SHP77 treated with DMSO at 0.1 percent for 48 hours (cell line): ENCODE measurements at places on chromosomes 1 and 21.

GRCh38 chr21:41927727-41928409 lies 25.9 kb downstream of the C2CD2 start:
- no peak for DNase-seq

- no peak for DNase-seq
These were observed 61.6 kb upstream of the IPO9 start for GRCh38 chr1:201767339-201767738.

DNA sequence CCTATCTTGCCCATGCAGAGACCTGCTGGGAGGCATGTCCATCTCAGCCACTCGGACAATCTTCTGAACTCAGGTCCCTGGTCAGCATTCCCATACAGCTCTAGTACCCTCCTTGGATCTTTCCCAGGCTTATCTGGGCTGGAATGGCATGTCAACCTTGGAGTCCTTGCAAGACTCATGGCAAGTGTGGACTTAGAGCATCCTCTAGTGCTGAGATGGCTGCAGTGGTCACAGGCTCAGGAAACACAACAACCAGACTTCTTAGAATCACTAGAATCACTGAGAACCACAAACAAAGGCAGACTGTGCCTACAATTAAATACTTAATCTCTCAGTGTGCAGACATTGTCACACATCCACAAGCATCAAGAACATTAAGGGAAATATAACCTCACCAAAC lies 73.1 kb upstream of the TSHB start:
- DNase-seq: no peak

DNA sequence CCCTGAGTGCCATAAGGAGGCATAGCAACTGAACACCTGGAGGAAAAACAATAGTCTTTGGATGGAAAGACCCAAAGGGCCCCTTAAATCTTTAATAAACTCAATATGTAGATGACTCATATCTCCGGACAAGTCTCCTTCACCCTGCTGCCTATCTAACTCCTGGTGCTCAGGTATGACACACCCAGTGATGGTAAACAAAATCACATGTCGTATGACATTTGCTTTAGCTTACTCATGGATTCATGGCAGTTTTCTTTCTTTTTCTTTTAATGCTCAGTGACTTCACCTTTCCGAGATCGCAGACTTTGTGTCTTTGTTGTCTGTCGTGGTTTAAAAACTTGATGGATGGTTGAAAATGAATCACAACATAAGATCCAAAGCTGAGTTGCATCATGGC lies 208.5 kb upstream of the PROX1 start:
- no peak for DNase-seq

- DNase-seq: no peak
These were observed 392 bp upstream of the TAGLN2 start for GRCh38 chr1:159925719-159926078.

GRCh38 chr1:245154429-245155271 lies at the start of gene KIF26B:
KIF26B (plus strand) TSS chr1:245154985; CDS start chr1:245155425, 440 bp downstream.
- DNase-seq: peak; percentile 26

GRCh38 chr1:246032984-246033383 lies 474.1 kb downstream of the SMYD3 start:
- DNase-seq: no peak

DNA sequence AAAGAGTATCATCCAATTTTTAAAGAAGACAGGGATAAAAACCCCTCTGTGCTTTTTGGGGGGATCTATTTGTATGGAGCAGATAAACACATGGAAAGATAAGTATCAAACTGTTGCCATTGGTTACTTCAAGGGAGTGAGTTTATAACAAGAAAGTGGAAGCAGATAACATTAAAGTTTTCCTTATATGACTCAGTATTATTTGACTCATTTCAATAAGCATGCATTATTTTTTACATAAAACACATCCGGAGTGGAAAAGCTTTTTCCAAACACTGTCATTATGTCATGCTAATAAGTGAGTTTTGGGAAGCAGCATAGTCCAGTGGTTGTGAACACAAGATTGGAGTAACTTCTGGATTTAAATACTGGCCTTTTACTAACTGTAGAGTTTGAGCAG lies 452.2 kb downstream of the LTN1 start:
- DNase-seq: no peak

- DNase-seq: peak; percentile 77
These were observed 3.0 kb downstream of the TRIM46 start for GRCh38 chr1:155176544-155177071.

- no peak for DNase-seq
These were observed 45.7 kb upstream of the ETV3 start for GRCh38 chr1:157183870-157184269.

- no peak for DNase-seq
These were observed 75.0 kb downstream of the PTPN14 start for GRCh38 chr1:214476229-214476985.

- peak; percentile 2 for DNase-seq
These were observed 769 bp downstream of the NTPCR start for GRCh38 chr1:232951180-232951579.

- DNase-seq: no peak
These were observed 41.2 kb downstream of the SLC27A3 start for GRCh38 chr1:153816283-153816889.

DNA sequence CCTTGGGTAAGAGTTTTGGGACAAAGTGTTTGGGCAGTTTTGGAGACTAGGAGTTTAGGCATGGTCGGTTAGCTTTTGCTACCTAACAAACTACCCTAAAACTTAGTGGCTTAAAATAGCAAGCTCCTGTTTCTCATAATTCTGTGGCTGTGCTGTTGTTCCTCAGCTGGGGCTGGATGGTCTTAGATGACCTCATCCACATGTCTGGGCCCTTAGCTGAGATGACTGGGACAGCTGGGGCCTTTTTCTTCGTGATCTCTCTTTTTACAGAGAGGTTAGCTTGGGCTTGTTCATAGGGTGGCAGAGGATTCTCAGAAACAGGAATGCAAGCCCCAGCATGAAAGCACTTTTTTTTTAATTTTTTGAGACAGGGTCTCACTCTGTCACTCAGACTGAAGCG lies 6.6 kb downstream of the ATP1A4 start:
- DNase-seq: no peak

DNA sequence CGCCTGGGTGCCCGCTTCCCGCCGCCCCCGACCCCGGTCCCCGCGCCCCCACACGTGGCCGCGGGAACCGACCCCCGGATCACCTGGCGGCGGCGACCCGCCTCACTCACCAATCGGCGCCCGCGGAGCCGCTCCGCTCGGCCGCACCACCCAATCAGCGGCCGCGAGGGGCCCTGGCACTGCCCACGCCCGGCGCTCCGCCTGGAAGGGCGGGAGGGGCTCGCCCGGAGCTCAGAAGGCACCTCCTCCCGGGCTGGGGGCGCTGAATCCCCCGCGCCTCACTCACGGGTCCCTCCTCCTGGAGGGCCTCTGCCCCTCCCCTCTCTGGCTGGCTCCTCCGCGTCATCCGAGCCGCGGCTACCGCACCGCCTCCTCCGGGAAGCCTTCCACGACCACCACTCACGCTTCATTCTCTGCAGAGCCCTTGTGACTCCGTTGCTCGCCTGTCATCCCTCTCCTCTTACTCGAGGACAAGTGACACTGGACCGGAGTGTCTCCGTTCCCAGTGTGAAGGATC lies 374 bp downstream of the SH2D5 start:
- no peak for DNase-seq

GRCh38 chr1:86247597-86248279 lies 91.2 kb upstream of the COL24A1 start:
- DNase-seq: no peak

DNA sequence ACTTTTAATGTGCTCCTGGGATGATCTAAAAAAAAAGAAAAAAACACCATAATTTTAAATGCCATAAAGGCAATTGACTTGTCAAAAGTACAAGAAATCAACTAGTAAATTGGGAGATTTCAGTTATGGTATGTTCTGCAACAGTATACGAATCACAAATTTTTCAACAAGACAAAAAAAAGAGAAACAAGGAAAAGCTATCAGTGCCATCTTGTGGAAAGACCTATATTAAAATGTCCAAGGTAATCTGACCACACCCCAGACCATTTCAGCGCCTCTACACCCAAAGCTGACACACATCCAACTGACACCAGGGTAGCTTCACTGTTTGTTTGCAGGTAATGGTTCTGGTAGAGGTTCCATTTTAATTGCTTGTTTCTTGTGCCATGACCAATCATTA lies 5.0 kb upstream of the DUSP23 start:
- DNase-seq: no peak

DNA sequence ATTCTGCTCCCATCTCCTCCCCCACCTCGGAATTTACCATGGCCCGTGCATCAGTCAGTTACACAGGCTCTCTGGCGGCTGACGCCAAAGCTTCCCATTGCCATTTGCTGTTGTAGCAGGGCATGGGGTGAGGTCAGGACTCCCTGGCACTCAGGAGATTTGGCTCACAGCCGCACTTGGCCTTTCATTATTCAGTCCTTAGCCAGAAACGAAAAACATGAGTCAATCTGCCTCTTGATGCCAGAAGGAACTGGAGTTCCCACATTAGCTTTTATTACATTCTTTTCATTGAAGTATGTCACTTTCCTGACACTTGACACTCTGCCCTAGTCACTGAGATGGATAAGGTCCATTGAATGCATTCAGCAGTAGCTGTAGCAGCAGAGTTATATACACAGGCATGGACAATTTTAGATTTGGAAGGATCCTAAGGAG lies 260.6 kb downstream of the CACNA1E start:
- DNase-seq: no peak

DNA sequence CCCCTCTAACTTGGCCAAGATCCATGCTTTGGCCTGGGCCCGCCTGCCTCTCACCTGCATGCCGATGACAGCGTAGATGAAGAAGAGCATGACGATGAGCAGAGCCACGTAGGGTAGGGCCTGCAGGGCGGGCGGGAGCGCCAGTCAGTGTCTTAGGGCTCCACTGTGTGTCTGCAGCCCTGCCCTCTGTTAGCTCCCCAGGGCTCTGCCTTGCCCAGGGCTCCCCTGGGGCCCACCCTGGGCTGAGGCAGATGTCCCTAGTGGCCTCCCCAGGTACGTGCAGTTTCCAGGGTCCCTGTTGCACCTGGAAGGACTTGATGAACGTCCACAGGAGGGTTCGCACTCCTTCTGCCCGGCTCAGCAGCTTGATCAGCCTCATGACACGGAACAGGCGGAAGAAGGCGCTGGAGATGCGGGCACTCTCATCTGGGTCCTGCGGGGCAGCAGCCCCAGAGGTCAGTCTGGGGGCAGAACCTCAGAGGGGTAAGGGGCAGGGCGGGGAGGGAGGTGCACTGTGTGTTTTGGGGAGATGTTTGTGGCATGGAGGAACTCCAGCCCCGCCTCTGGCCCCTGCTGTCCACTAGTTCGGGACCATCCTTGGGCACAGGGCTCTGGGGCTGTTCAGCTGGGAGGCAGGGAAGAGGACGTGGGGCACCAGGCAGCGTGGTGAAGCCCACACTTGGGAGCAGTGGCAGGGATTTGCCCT lies 29.8 kb upstream of the KIF21B start:
- DNase-seq: no peak

DNA sequence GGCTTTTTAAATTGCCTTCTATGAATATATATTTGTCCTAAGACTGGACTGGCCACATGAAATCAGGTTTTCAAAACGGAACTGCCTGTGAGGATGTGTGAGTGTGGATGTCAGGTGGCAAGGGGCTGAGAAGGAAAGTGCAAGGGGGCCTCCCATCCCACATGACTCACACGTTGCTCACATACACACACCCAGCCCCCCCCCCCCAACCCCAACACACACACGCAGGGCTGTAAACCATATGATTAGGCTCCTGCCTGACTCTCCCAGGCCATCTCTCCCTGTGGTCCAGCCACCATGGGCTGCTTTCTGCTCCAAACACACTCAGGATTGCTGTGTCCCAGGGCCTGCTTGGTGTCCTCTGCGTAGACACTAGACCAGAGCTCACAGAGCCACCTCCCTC lies 22.4 kb downstream of the DEGS1 start:
- DNase-seq: no peak

GRCh38 chr21:18411565-18411964 lies 8.0 kb upstream of the TMPRSS15 start:
- DNase-seq: no peak

DNA sequence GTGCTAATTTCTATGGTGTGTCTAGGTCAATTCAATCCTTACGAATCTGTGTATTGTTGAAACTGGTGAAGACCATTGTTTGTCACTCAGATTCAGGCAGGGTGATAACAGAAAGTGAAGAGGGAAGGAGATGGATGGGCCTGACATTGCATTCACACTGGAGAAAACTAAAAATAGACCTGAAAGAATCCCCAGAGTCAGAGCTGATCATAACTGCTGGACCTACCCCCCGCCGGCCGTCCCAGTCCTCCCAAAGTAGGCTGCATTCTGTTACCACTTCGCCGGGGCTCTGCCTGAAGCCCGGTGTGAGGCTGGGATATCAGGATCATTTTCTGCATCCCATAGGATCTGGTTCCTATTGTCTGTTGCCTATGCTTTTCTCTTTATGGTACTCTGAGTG lies 121.1 kb downstream of the NUF2 start:
- no peak for DNase-seq

- no peak for DNase-seq
These were observed 113.7 kb upstream of the KCTD3 start for GRCh38 chr1:215453440-215453839.

GRCh38 chr1:187300081-187300480 lies 471.3 kb downstream of the PLA2G4A start:
- no peak for DNase-seq

DNA sequence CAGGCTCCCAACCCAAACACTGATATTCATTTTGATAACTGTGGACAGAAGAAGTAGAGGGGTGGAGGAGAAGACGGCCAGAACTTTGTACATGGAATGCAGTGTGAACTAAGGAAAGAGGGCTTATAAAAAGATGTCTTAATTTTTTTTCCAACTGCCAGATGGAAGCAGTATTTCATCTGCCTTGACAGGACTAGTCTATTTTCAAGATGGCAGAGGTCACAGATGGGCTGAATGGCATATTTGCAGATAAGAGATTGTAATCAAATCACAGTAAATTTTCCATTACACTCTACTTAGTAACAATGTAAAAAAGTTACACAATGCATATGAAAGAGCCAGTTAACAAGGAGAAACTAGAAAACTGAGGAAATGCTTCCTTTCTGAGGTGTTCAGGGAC lies 246.8 kb upstream of the FMN2 start:
- no peak for DNase-seq

GRCh38 chr1:193308438-193308837 lies 122.0 kb upstream of the B3GALT2 start:
- DNase-seq: no peak

DNA sequence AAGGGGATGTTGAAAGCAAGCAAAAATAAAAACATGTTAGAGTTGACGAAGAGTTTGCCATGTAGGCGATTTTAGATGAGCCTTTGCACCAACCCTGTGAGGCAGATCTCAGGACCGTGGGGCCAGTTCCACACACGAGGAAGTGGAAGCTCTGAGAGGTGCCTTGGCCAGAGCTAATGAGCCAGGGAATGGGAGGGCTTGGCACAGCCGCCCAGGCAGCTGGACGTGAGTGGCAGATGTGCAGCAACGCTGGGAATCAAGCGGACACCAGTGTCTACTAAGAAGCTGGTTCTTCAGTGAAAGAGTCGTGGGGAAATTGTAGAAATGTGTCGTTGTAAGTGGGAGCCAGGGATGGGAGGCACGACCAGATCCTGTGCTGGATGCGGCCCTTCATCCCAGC lies 58.9 kb upstream of the COL6A1 start:
- no peak for DNase-seq

- no peak for DNase-seq
These were observed 72.5 kb upstream of the MORC3 start for GRCh38 chr21:36247316-36248010.
